ENCODE measurements at places on chromosomes 3 and 15.

DNA sequence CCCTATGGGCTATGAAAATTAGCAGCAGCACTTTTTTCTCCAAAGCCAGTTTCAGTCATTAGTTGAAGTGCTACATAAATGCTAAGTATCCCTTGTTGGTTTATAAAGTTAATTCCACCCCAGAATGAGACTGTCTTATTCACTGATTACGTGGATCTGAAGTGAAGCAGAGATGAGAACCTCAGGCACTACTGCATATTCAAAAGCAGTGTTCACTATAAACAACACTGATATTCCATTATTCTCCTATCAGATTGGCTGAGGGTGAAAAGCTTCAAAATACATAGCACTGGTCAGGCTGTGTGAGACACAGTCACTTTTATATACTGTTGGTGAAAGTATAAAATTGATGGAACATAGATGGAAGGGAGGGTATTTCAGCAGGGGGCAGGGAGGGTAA, 395.7 kb upstream of the RARB start:
- DNase-seq = no peak

GRCh38 chr3:37862903-37863815, 1.5 kb downstream of the CTDSPL start:
- DNase-seq = no peak

DNA sequence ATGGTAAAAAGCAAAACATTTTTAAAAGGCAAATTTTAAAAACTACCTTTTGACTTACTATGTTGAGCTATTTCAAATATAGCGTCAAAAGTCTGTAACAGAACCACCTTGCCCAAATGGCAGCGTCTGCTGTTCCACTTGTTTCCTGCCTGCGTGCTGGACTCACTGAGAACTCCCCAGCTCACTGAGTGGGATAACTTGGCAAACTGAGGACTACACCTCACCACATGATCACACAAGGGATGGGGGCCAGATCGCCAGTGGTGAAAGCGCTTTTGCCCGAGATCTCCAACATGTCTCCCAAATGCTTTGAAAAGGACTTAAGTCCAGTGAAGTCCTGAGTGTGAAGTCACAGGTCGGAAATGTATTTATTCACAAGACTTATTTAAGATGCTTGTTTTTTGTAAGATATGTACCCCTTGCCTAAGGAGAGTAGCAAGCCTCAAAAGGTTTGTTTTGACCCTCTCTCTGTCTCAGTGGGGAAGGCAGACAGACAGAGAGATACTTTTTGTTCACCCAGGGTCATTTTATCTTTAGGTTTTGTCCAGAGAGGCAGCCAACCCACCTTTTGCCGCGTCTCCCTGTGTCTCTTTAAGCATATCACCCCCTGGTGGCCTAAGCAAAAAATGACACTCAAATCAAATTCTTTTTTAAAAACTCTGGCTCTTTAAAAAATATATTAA, 192.6 kb downstream of the PDZRN3 start:
- peak; percentile 30 for DNase-seq

GRCh38 chr15:60376677-60377095, 21.1 kb downstream of the ANXA2 start:
- no peak for DNase-seq

DNA sequence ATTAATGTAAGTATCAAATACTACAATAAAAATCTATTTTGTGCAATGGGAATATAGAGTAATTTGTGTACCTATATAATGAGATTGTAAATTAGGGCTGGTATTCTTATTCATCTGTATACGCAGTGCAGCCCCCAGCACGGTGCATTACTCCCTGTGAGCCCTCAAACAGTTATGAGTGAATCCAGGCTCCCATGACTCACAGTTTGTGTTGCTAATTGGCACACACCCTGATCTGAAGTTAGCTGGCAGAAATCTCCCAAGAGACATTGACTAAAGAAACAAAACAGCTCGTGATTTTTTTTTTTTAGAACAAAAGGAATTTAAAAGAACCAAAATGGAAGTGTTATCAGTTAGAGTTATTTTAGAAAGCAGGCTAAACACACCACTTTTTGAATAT, 15.7 kb downstream of the GK5 start:
- DNase-seq = peak; percentile 88

DNA sequence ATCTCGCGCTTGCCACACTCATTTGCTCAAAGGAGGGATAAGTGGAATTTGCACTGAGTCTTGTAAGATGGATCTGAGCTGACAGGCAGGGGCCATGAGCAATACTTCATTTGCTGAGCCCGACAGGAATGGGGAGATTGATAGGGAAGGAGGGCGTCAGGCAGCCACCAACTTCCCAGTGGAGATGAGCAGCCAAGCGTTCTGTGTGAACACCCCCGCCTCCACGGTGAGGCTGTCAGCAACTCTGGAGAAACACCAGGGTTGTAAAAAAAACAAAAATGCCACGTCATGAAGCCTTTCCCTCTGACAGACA, 36.8 kb downstream of the TLE3 start:
- no peak for DNase-seq

DNA sequence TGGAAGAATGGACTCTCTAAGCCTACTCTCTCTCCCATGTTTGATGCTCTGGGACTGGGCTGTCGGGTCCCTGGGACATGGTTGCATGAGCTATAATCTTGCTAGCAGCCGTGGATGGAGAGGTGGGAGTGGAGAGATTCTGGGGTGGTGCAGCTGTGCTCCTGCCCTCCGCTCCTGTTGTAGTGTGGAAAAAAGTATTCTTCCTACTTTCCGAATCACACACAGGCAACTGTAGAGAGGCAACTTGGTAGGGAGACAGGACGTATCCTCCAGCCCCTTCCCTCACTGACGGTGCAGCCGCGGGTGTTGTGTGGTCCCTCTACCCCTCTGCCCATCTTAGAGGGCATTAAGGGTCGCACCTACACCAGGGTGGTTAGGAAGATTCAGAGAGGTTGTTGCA, 281.4 kb upstream of the TLE3 start:
- DNase-seq = no peak

GRCh38 chr15:68626739-68627138, 47.9 kb downstream of the CORO2B start:
- DNase-seq = no peak

- DNase-seq = no peak
Observed at GRCh38 chr15:41564286-41564959, 5.4 kb downstream of the TYRO3 start.

- DNase-seq = no peak
Observed at GRCh38 chr3:119288669-119289403, 5.3 kb upstream of the ARHGAP31 start.

DNA sequence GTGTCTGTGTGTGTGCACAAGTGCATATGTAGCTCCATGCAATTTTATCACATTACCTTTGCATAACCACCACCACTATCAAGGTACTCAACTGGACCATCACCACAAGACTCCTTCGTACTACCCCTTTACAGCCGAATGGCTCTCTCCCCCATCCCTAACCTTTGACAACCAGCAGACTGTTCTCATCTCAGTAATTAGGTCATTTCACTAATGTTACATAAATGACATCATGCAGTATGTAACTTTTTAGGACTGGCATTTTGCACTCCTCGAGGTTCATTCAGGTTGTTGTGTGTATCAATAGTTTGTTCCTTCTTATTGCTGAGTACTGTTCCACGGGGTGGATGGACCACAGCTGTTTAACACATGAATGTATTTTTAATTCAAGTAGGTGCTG, 121.8 kb upstream of the SLC6A11 start:
- no peak for DNase-seq

- peak; percentile 71 for DNase-seq
Observed at GRCh38 chr15:99016680-99017321, 9.2 kb upstream of the PGPEP1L start.

DNA sequence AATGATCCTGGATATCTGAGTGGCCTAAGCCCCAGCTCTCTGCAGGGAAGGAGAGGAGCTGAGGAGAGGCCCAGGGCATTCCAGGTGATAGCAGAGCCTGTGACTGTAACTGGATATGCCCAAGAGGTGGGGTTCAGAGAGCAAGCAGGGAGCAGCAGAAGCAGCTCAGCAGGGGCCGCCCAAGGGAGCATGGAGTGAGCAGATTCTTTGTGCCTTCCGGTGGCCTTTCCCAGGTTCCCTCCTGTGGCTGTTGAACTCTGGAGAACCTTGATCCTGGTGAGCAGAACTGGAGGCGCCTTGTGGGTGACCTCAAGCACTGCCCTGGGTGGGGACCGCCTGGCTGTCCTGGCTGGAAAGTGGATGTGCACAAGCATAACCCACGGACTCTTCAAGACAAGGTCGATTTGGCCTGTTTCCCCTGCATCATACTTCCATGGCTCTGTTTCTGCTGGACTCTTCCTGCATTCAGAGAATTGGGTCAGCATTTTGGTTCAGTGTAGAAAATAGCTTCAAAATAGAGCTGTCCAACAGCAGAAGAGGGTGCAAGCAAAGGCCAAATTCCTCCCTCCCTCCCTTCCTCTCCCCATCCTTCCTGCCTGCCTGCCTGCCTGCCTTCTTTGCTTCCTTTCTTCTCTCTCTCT, 76.1 kb downstream of the ARNT2 start:
- DNase-seq = peak; percentile 52

DNA sequence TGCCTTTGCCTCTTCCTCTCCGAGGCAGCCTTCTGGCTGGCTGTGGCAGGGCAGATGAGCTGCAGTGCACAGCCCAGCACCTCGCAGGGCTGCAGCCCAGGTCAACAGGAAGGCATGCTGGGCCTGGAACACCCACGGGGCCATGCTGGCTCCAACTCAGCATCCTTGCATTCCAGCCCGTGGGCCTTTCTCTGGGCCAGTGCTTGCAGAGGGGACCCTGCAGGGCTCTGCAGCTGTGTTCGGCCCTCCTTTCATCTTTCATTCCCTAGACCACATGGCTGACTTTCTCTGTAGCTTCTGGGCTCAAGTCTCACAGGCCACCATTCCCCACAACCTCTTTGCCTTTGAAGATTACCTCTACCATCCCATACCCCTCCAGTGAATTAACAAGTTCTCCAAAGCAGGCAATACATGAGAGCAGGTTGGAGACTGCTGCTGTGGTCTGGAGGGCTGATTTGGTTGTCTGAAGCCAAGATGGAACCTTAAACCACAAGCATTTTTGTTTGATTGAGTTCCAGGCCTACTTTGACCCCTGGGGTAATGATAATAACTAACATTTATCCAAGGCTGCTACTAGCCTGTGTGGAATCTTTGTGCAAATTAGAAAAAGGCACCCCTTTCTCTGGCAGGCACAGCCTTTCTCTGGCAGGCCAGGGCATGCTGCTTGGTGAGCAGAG, 5.9 kb downstream of the FAM131A start:
- DNase-seq = no peak

- no peak for DNase-seq
Observed at GRCh38 chr3:161336661-161337060, 34.7 kb downstream of the SPTSSB start.

DNA sequence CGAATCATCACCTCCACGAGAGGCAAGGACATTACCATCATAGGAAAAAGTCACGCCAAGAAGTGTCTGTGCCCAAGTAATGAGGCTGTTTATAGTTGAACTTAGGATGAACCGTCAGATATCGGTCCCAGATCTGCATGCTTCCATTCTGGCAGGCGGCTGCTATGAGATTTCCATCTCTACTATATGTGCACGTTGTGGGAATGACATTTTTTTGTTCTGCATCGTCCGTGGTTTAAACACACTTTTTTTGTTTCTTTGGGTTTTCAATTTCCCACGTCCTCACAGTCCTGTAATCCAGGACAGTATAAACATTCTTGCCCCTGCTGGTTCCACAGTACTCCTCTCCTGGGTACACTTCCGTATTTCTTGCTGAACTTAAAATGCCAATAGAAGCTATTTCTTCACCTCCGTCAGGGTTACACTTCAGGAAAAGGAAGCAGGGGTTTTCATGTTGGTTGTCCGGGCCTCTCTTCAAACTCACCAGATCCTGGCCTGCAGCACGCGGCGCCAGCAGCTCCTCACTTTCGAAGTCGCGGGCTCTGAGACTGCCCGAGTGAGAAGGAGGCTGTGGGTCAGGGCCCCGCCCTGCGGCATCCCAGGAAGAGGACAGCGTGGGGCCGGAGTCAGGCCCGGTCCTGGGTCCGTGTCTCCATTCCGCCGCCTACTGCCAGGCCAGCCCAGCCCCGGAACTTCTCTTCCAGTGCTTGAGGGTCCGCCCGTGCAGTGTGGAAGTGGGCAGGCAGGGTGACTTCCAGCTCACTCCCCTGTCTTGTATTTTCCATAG, 9.8 kb upstream of the TM4SF4 start:
- DNase-seq = no peak

- DNase-seq = no peak
Observed at GRCh38 chr3:66038384-66038725, 363 bp downstream of the MAGI1 start.

- DNase-seq = no peak
Observed at GRCh38 chr3:23036728-23037127, 166.4 kb upstream of the UBE2E2 start.

DNA sequence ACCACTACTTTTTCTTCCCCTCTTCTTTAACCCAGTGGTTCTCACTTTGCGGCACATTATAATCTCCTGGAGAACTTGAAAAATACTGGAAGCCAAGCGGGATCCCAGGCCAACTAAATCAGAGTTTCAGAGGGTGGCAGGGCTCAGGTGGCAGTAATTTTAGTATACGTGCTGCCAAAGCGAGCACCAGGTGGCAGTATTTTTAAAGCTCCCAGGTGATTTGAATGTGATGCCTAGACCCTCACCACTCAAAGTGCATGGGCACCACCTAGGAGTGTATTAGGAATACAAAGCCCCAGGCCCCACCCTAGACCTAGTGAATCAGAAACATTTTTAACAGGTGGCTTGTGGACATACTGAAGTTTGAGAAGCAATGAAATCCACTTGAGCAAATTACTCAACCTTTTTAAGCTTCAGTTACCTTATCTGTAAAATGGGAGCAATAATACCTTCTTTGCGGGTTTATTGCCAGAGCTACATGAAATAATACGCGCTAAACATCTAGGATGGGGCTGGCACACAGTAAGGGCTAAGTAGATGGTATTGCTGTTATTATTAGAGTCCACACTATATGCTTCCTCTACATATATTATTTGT, 8.3 kb downstream of the B3GALNT1 start:
- no peak for DNase-seq

GRCh38 chr3:112013058-112013783, 14.5 kb downstream of the TAGLN3 start:
- peak; percentile 61 for DNase-seq

DNA sequence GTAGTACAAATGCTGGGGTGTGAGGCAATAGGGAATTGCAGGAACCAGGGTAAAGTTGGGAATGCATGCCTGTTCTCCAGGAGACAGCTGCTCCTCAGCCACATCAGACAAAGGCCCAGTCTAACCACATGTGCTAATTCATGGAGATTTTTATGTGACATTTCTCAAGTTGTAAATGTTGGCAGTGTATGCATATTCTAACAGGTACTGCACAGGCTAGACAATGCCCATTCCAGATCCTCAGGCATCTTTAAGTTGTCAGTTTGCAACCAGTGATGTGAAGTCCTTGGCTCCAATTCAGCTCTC, 84.9 kb downstream of the EEFSEC start:
- DNase-seq = no peak

- DNase-seq = no peak
Observed at GRCh38 chr3:17356585-17356984, 385.8 kb downstream of the TBC1D5 start.

GRCh38 chr3:50840983-50841489, 166.3 kb downstream of the DOCK3 start:
- no peak for DNase-seq

All from stromal cell of bone marrow (primary cell).